ENCODE measurements at places on chromosomes 6 and 20.

- DNase-seq: peak; percentile 93
Observed at GRCh38 chr20:32819992-32820697, 391 bp downstream of the MAPRE1 start.

DNA sequence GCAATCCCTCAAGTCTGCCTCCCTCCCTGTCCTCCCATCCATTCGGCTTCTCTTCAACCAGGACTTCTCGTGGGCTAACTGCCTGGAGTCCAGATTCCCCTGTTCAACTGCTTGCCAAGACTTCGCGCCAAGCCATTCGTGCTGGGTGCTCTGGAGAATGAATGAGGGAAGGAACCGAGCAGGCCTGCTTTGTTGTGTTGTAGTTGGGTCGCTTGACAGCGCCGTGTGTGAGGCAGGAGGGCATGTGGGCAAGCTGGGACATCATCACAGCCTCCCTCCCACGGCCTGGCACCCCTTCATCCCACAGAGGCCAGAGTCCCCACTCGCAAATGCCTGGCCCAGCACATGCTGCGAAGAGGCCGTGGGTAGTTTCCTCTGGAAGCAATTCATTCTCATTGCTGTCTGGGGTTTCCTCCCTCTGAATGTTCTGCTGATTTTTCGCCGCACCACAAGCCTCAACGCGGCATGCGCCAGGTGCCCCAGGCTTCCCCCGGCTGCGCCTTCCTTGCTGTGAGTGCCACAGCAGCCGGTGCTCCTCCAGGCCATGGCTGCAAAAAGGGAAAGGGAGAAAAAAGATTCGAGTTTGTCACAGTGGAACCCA is 336.0 kb downstream of the QKI start:
- DNase-seq: no peak

- DNase-seq: no peak
Observed at GRCh38 chr20:1122388-1123315, 4.2 kb downstream of the PSMF1 start.

DNA sequence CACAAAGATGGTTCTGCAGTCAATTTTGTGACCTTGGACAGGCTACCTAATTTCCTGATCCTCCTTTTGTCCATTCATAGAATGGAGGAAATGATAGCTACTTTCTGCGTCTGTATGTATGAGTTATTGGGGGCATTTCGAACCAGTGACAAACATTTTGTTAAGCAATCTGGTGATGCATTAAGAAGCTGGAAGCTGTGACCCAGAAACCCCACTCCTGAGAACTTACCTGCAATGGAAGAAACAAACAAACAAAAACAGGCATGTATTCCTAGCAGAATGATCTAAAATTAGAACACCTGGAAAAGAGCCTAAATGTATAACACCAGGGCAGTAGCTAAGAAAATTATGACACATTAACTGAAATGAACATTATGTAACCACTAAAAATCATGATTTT is 33.4 kb upstream of the PRND start:
- DNase-seq: no peak

DNA sequence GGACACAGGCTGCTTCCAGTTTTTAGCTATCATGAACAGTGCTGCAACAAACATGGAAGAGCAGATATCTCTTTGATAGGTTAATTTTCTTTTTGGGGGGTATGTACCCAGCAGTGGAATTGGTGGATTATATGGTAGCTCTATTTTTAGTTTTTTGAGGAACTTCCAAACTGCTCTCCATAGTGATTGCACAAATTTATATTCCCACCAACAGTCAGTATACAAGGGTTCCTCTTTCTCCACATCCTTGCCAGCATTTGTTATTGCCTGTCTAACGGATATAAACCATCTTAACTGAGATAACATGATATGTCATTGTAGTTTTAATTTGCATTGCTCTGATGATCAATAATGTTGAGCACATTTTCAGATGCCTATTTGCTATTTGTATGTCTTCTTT is 237.6 kb downstream of the MMUT start:
- no peak for DNase-seq

DNA sequence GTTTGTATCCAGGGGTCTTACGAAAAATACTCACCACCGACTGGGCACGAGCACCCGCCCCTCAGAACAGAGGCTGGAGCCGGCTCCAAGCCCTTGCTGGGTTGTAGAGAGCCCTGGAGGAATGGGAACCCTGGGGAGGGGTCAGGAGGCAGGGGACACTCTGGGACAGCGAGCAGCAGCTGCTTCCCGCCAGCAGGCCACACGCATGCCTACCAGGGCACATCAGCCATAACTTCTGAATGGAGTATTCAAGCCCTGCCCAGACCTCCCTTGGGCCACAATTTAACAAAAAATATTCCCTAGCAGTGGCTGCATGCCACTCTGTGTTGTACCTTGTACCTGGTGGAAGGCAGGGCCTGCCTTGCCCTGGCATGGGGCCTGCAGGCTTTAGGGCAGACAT is 31.6 kb upstream of the CD93 start:
- DNase-seq: no peak

GRCh38 chr6:5617179-5617578 is 355.9 kb downstream of the FARS2 start:
- no peak for DNase-seq

DNA sequence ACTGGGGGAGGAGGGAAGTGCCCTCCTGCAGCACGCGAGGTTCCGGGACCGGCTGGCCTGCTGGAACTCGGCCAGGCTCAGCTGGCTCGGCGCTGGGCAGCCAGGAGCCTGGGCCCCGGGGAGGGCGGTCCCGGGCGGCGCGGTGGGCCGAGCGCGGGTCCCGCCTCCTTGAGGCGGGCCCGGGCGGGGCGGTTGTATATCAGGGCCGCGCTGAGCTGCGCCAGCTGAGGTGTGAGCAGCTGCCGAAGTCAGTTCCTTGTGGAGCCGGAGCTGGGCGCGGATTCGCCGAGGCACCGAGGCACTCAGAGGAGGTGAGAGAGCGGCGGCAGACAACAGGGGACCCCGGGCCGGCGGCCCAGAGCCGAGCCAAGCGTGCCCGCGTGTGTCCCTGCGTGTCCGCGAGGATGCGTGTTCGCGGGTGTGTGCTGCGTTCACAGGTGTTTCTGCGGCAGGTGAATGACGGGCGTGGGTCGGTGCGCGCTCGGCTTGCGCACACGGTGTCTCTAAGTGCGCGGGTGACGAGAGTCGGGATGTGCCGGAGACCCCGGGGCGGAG is at the start of gene CDKN1A:
Gene CDKN1A (plus strand): TSS at position 227 of the 555 bp plus-strand sequence. CDS start 5,388 bp downstream, outside the sequence.
- peak; percentile 92 for DNase-seq

GRCh38 chr6:112910256-112910655 is 563.1 kb downstream of the RFPL4B start:
- DNase-seq: no peak

DNA sequence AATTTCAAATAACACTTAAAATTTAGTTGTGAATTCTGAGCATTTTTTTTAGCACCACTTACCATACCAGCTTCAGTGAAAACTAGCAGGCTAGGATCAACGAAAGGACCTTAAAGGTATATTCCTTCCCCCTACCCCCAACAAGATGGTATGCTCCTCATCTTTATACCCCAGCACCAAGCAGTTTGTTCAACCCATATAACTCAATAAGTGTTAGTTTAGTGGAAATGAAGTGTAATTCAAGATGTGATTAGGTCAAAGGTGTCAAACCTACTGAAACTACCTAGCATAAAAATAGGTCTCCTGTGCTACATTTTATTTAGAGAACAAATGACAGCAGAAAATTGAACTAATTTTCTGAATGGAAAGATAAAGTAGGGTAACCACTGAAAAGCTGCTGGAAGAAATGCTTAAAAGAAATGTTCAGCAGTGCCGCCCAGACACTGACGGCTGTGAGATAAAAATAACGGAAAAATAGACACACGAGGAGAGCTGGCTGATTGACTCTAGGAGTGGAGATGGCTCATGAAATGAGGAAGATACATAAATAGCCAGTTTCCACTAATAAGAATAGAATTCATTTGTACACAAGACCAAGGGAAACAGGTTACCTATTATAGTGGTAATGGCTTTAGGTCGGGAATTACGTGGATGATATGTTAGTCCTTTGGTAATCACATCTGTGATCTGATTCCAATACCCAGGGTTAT is 94.8 kb downstream of the IPCEF1 start:
- DNase-seq: no peak

GRCh38 chr6:7691675-7692452 is 34.0 kb upstream of the BMP6 start:
- no peak for DNase-seq

DNA sequence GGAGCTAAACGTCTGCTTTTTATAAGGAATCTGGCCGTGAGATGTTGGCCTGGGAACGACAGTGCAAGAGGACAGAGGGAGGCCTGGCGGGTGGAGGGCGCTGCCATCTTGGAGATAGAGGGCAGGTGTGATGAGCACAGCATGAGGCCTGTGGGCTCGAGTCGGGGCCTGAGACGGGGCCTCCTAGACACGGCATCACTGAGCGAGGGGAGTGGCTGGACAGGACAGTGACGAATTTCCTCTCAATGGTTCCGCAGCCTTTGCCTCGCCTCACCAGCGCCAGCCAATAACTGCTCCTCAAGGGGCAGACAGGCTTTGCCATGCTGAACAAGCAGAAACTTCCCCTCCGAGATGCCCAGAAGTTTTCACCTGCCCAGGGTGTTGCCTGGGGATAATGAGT is 376.7 kb downstream of the THBS2 start:
- no peak for DNase-seq

GRCh38 chr6:33727932-33728331 is 16.4 kb upstream of the UQCC2 start:
- DNase-seq: no peak

GRCh38 chr6:13300643-13301590 is 27.4 kb downstream of the TBC1D7 start:
- no peak for DNase-seq

DNA sequence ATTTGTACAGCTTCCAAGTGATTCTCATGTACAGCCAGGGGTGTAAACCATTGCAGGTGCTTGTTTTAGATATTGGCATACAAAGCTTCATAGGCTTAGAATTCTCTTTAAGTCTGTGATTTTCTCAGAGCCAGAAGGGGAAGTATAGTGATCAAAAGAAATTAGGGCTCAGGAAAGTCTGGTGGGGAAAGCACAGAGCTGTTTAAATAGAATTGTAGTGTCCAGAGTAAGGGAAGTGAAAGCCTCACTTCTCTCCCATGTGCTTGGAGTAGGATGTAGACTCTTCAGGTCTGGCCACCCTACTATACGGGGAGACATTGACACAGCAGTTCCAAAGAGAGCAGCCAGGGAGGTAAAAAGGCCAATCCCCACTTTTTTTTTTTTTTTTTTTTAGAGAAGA is 10.4 kb downstream of the GCNT2 start:
- no peak for DNase-seq

- DNase-seq: peak; percentile 61
Observed at GRCh38 chr20:62710886-62711702, 2.5 kb downstream of the NTSR1 start.

DNA sequence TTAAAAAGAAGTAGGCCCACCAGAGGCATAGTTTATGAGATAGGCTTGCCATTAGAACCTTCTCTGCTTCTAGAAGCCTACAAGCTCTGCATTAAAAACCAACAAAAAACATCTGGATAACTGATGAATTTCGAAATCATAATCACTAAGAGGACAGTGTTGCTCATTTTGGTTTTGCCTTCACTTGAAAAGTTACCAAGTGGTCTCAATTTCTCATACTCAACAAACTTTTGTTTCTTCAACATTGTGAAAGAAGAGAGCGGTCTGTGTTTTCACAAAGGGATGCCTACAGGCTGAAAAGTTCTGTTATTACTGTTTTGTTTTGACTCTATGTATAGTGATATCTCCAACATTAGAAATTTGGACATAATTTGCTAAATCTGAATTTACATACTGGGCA is 98.9 kb downstream of the PDSS2 start:
- no peak for DNase-seq

DNA sequence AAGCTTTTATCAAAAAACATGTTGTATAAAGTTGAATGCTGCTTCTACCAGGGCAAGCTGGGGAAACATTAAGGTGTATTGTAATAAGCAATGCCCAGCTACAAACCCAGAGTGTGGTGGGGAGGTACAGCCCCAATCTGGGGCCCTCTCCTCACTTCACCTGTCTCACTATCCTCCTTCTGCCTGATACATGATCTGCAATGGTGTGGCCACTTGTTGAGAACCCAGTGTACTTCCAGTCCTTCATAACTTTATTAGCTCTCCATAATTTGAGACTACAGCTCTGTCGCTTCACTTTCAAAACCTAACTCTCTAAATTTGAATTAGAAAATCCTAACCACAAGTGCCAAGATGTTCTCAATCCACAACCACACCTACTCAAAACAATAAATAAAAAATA is 84.9 kb downstream of the EPB41L2 start:
- no peak for DNase-seq
